ENCODE measurements at places on chromosomes 12 and 14.

DNA sequence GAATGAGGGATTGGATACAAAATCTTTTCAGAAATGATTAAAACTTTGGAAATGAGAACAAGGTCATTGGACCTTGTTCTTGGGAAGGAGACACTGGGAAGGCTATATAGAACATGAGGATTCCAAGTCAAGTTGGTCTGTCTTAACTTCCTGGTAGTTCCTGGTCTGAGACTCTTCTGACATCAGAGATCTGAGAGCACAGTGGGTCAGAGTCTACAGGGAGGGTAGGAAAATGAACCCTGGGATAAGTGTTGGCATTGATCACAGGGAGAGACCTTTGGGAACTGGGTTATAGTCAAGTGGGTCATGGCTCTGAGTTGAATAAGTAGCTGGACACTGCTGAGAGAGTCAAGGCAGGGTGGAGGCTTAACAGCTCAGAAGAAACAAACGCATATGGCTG, 17.3 kb upstream of the KCNA1 start:
- DNase-seq, result no peak

- DNase-seq, result no peak
Measured at GRCh38 chr14:101250336-101250947, 310.9 kb upstream of the DIO3 start.

DNA sequence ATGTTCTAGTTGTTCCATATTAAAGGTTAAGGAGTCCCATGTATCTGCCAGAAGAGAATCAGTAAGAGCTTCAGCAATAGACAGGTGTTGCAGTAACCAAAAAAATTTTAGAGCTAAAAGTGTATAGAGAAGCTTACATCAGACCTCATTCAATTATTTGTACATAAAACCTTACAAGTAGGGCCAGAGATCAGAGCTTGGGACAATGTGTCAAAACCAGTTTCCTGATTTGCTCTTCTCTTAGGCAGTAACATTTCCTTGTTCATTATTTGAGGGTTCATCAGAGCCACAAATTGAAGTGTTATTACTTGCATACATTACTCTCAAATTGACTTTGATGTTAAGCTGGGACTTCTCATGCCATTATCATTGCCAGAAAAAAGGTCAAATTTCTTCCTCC, 55.5 kb upstream of the ATXN7L3B start:
- DNase-seq, result no peak

GRCh38 chr12:66648033-66648735, 30.7 kb downstream of the GRIP1 start:
- DNase-seq, result no peak

GRCh38 chr12:128745772-128746689, 77.7 kb downstream of the SLC15A4 start:
- DNase-seq, result no peak

DNA sequence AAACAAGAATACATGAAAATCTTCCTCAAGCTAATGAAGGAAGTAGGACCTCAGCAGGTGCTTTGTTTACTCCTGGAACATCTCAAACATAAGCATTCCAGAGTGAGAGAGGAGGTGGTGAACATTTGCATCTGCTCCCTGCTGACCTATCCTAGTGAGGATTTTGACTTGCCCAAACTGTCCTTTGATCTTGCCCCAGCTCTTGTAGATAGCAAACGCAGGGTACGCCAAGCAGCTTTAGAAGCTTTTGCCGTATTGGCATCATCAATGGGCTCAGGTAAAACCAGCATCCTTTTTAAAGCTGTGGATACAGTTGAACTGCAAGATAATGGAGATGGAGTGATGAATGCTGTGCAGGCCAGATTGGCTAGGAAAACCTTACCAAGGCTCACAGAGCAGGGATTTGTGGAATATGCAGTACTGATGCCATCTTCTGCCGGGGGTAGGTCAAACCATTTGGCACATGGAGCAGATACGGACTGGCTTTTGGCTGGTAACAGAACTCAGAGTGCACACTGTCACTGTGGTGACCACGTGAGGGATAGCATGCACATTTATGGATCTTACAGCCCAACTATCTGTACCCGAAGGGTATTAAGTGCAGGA, 1.9 kb downstream of the TOGARAM1 start:
- DNase-seq, result no peak

GRCh38 chr12:123109319-123109772, 41.5 kb downstream of the PITPNM2 start:
- no peak for DNase-seq

DNA sequence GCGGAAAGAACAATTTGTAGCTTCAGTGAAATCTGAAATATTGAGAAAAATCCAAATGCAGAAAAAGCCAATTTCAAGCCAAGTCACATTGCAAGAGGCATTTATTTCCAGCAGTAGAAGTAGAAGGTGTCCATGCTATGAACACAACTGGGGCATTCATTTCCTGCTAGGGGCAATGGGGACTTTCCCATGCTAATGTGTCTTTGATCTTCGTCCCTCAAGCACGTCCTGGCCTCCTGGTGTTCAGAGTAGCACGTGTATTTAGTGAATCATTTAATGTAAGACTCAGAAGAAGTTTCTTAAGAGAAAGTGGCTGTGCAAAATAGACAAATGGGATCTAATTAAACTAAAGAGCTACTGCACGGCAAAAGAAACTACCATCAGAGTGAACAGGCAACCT, 267.9 kb downstream of the TMEM132C start:
- no peak for DNase-seq

DNA sequence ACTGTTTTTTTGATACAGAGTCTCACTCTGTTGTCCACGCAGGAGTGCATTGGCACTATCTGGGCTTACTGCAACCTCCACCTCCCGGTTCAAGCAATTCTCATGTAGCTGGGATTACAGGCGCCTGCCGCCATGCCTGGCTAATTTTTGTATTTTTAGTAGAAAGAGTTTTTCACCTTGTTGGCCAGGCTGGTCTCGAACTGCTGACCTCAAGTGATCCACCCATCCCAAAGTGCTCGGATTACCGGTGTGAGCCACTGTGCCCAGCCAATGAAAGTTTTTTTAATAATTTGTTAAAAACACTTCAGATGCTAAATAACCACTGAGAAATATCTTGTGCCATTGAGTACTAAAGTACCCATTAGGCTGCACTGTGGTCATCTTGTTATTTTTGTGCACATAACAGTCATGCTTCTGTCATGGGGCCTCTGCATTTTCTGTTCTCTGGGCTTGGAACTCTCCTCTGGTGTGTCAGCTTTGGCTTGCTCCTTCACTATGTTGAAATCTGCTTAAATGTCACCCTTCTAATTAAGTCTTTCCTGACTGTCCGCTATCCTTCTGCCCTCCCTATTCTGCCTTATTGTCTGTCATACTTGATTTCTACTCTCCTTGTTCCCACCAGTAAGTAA, 105.1 kb downstream of the KTN1 start:
- no peak for DNase-seq

GRCh38 chr14:101123618-101124510, 220.3 kb upstream of the RTL1 start:
- DNase-seq, result no peak

DNA sequence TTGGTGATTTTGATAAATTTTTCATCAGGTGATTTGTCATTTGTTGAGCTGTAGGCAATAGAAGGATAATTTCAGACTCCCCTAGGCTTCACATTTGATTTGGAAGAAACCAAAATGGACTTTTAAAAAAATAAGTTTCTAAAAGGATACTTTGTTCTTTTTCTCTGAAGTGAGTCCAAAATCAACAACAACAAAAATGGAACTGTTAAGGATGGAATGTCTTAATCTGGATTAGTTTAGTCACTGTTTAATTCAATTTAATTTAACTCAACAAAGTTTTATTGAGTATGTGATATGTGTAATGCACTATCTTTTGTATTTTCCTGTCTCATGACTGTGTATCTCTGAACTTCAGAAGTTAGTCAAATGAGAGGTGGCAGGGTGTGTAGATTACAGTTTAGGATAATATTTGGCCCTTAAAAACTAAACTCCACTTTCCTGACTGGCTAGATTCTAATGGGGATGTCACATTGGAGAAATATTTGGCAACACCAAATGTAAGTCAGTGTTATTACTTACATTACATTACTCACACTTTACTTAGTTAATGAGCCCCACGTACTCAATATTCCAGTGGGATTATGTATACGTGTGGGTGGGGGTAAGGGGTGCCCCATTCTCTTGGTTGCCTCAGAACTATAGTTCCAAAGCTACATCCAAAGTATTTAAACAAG, 209.7 kb downstream of the BCAT1 start:
- DNase-seq, result no peak

DNA sequence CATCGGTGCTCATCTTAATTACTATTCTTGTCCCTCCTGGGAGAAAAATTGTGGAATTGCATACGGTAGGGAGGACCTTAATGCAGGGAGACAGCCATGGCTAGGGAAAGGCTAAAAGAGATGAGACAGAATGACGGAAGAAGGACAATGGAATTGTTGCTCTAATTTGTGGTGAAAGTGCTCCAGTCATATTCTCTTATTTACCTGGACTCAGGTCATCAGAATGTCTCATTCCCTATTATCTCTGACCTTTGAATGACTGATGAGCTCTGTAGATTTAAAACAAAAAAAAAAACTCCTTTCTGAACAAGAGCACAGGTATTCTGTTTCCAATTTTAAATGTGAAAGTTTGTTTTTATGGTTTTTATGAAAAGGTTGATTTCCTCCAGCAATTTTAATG, 8.6 kb upstream of the EPS8 start:
- DNase-seq, result no peak

DNA sequence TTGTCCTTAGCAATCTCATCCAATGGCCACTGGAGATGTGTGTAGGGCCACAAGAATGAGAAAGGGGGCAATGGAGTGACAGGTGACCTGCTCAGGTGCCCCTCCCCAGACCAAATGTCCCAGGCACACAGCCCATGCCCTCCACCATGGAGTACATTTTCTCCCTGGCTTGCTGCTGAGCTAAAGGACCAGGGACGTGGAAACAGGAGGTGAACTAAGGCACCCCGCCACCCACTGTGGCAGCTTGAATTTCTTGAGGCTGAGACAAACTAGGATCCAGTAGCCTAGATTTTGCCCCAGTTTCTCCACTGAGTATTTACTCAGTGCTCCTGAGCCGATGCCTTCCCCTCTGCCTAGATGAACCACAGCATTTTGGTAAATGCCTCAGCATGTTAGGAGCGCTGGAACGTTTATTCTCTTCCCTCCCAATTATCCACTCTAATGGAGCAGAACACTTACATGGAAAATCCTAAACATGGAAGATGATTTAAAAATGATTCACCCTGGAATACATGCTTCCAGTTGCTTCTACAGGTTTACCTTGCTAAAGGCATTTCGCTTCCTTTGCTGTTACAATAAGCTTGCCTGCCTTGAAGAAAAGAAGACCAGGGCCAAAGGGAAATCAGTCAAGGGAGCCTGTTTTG, 198.0 kb downstream of the ZFP36L1 start:
- no peak for DNase-seq

DNA sequence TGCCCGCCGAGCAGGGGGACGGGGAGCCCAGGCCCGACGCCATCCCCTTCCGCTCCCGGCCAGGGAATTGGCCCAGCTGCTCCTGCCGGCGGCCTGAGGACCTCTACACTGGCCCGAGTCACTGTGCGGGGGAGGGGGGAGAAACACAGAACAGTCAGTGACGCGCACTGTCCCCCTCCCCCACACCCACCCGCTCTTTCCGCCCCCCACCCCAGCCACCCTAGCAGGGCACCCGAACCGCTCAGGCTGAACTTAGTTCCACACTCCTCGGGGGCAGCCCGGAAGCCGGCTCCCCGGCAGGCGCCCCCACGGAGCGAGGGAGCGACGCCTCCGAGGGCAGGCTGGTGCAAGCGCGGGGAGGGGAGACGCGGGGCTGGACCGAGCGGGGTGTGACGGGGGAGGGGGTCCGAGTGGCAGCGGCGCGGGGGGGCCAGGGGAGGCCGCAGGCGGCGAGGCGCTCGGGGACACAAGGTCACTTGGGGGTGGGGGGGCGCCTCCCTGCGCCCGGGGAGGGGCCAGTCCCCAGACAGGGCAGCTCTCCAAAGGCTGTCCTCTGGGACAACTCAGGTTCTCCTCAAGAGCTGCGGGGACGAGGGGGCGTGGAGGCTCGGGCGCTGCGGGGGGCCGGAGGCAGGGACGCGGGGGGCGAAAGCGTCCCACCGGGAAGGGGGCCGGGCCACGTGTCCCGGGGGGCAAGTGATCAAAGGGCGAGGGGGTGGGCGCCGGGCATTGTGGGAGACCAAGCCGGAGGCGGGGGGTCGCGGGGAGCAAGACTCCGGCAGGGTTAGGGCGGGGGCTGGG, 648 bp downstream of the CHD4 start:
- no peak for DNase-seq

- DNase-seq, result no peak
Measured at GRCh38 chr12:93696462-93696861, 19.3 kb downstream of the CRADD start.

- peak; percentile 69 for DNase-seq
Measured at GRCh38 chr14:26820138-26820537, 222.3 kb upstream of the NOVA1 start.

GRCh38 chr12:64826234-64826633, 1.8 kb downstream of the TBC1D30 start:
- DNase-seq, result peak; percentile 4
